ENCODE measurements at places on chromosomes 3 and 15.

GRCh38 chr15:62791694-62792093 is 250.9 kb upstream of the TPM1 start:
- DNase-seq, result no peak

DNA sequence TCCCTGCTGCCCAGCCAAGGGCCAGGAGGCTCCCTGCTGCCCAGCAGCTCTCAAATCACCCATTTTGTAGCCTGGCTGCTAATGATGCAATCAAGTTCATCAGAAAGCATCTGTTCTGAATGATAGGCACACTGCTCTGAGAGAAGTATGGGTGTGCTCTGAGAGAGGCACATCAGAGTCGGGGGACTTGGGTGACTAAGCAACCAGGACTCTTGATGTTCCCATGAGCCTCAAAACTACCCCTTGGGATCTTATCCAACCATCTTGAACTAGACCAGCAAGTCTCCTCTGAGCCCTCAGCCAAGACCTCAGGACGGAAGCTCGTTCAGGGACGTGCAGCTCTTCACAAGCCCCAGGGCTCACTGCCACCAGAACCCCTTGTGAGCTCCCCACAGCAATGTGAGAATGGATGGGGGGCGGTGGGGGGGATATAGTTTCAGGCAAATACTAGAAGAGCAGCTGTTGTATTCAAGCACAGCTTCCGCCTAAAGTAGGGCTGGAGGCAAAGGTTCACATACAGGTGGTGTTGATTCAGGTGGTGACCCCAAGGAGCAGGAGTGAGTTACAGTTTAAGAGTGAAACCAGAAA is 52.2 kb upstream of the HES1 start:
- no peak for DNase-seq

- no peak for DNase-seq
Measured at GRCh38 chr15:89521605-89522004, 25.2 kb upstream of the RHCG start.

GRCh38 chr3:68893600-68894239 is 38.6 kb downstream of the TAFA4 start:
- DNase-seq, result no peak

DNA sequence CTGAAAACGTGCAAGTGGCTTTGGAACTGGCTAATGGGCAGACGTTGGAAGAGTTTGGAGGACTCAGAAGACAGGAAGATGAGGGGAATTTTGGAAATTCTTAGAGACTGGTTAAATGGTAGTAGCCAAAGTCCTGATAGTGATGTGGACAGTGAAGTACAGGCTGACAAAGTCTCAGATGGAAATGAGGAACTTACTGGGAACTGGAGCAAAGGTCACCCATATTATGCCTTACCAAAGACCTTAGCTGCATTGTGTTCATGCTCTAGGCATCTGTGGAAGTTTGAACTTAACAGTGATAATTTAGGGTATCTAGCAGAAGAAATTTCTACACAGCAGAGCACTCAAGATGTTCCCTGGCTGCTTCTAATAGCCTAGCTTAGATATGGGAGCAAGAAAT is 28.6 kb upstream of the SERPINI2 start:
- no peak for DNase-seq

GRCh38 chr15:85831415-85832113 is 36.8 kb upstream of the KLHL25 start:
- peak; percentile 33 for DNase-seq

GRCh38 chr3:187021748-187022402 is 91.5 kb downstream of the ST6GAL1 start:
- no peak for DNase-seq

DNA sequence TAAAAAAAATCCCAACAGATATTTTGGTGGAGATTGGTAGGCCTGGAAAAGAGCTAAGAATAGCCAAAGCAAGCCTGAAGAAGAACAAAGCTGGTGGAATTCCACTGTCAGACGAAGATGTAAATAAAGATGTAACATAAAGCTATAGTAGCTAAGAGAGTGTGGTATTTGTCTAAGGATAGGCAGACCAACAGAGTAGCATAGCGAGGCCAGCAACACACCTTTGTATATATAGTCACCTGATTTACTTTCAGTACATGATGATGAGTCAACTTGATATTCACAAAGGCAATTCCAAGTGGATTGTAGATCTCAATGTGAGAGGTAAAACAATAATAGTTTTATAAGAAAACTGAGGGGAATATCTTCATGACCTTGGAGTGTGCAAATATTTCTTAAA is 53.6 kb upstream of the SYN2 start:
- DNase-seq, result no peak

DNA sequence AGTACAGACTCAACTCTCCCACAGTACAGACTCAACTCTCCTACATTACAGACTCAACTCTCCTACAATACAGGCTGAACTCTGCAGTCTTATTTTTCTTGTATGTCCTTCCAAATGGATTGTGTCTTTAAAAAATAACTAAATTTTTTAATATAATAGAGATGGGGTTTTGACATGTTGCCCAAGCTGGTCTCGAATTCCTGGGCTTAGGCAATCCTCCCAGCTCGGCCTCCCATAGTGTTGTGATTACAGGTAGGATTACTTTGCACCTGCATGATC is 31.2 kb upstream of the UBXN7 start:
- DNase-seq, result no peak

- DNase-seq, result no peak
Measured at GRCh38 chr15:64858021-64858575, 16.4 kb downstream of the PLEKHO2 start.

- DNase-seq, result no peak
Measured at GRCh38 chr3:167650459-167650858, 3.3 kb downstream of the WDR49 start.

- no peak for DNase-seq
Measured at GRCh38 chr15:47603026-47603425, 114.3 kb upstream of the SEMA6D start.

GRCh38 chr15:42549032-42549491 is 424 bp downstream of the HAUS2 start:
- DNase-seq, result no peak

DNA sequence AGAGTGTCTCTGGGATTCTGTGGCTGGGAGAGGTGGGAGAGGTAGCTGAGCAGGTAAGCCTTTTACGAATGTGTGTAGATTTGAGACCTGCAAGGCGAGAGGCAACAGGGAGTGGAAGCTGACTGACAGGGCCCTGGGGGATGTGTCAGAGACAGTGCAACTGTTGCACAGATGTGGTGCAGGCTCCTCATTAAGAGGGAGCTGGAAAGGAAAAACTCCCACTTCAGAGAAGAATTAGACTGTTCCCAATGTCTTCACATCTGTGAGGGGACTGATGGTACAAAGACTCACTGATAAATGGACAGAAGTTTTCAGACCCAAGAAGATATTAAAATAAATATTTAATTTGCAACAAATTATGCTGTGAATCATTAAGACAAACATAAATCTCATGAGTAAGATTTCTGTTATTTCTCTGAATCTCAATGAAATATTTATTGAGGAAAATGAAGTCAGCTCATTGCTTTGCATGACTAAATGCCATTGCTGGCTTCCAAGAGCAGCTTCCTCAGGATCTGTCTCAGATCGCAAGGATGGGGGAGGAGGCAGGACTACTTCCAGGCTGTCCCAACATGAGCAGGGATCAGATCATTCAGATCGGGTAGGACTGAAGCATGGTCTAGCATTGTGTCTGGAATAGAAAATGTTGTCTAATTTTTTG is 127.3 kb upstream of the ROPN1 start:
- DNase-seq, result no peak

GRCh38 chr3:179229177-179229576 is 21.7 kb downstream of the KCNMB3 start:
- DNase-seq, result no peak

GRCh38 chr3:70857916-70858315 is 545.5 kb upstream of the MDFIC2 start:
- no peak for DNase-seq

GRCh38 chr3:117955196-117955595 is 1079.5 kb downstream of the IGSF11 start:
- DNase-seq, result no peak

DNA sequence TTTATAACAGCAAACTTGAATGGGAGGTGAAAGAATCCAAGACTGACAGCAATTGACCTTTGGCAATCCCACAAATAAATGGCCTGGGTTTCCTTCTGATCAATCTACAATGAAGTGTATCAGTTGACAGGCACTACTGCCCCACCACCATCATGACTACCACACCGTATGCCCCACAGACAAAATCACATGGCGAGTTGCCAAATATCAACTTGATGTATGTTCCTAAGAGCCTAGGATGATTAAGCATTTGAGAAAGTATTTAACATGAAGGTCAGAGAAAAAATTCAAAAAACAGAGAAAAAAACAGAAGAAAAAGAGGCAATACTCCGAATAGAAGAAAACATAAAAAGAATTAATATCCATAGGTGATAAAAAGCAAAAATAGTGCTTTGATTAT is 215.9 kb upstream of the STAC start:
- DNase-seq, result no peak

DNA sequence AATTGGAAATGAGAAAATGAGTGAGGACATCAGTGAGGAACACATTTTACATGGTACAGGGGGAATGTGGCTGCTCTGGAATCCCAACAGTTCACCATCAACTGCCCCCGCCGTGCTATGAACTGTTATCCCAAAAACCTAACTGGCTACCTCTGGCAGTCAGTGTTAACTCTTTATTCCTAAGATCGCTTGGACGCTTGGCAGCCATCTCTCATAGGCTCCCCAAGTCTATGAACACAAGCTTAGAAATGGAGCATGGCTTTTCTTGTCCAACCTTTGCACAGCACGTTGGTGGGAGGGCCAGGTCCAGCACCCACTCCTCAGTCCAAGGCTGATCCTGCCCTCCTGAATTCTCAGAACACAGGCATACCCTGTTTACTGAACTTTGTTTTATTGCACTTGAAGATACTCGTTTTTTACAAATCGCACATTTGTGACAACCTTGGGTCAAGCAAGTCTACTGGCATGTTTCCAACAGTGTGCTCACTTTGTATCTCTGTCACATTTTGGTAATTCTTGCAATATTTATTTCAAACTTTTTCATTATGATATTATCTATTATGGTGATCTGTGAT is 53.6 kb downstream of the SENP2 start:
- no peak for DNase-seq

GRCh38 chr3:146396792-146397191 is 72.6 kb downstream of the PLSCR2 start:
- no peak for DNase-seq

DNA sequence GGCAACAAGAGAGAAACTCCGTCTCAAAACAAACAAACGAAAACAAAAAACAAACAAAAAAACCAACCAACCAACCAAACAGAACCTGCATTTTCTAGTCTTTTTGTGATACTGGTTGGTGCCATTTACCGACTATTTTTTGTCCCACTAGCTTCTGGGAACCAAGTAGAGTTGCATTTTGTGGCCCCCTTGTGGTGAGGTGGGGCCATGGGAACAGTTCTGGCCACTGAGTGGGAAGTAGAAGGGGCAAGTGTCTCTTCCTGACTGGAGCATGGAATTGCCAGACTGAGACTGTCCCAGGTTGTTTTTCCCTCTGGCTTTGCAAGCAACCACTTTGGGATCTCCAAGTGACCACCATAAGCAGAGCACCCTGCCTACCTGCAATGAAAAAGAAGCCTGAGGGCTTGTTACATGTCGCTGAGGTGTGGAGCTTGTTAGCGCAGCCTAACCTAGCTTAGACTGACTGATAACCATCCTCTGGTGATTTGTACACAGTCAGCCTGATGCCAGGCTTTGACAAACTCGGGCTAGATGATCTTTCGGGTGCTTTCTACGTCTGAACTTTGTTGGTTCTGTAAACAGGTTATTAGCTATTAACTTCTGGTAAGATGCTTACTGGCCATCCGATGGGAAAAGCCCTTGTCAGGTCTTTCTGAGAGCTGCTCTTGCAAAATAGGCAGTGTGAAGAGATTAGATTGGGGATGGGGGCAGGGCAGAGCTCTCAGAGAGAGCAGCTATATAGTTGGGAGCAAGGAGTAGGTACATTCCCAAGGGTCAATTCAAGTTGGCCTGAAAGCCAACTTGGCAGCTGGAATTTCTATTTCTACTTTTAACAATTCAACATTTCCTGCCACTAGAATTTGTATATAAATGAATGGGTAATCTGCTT is 172.2 kb downstream of the SSR3 start:
- peak; percentile 32 for DNase-seq

GRCh38 chr15:65069179-65069578 is 1.4 kb upstream of the RASL12 start:
- DNase-seq, result no peak

DNA sequence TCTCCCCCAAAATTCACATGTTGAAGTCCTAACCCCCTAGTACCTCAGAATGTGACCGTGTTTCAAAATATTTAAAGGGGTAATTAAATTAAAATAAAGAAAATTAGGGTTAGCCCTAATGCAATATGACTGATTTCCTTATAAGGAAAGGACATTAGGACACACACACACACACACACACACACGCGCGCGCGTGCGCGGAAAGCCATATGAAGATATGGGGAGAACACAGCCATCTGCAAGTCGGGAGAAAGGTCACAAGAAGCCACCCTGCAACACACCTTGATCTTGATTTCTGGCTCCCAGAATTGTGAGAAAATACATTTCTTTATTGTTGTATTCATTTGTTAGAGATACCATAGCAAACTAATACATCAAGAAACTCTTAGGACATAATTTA is 54.6 kb upstream of the STXBP5L start:
- no peak for DNase-seq

GRCh38 chr3:23240171-23240785 is 37.2 kb downstream of the UBE2E2 start:
- no peak for DNase-seq

Measured in SW 1271 (cell line).